ENCODE measurements at places on chromosomes 11 and 22. TPM values are rescaled to one million over a fixed set of nuclear protein-coding genes. Genes with fewer than 3 reads are reported as not detected.
A peak's percentile ranks its signal among the peaks of the same experiment; 100 is the strongest.

DNA sequence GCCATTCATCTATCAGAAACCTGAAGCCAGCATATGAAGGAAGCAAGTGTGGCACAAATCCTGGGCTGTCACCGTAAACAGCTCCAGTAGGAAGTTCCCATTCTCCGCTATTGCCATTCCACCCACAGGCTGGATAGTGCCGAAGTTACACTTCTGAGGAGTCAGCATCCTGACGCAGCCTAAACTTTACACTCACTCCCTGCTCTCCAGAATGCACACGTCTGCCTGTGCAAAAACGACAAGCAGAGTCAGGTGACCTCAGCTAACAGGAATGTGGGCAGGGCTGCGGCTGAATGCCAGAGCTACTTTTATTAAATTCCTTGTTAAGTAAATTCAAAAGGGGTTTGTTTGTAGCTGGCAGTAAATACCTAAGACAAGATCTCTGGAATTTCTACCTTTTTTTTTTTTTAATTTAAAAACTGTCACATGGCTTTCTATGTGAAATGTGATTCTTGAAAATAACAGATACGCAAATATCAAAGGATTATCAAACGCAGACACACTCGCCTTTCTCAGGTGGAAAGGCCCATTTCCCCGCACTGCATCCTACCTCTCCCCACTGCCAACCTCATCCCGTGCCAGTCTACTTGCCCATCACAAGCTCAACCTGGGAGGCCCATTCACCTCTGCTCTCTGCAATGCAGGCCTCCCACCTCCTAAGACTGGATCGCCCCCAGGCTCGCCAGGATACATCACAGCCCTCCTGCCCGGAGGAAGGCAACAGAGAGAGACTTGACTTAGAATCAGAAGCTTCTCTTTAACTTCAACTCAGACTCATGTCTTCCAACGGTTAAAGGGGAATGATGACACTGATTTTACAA lies 33.5 kb downstream of the NFRKB start:
- DNase-seq: peak; percentile 58

- DNase-seq: no peak
Observed at GRCh38 chr11:43573233-43573632, 107.3 kb upstream of the HSD17B12 start.

DNA sequence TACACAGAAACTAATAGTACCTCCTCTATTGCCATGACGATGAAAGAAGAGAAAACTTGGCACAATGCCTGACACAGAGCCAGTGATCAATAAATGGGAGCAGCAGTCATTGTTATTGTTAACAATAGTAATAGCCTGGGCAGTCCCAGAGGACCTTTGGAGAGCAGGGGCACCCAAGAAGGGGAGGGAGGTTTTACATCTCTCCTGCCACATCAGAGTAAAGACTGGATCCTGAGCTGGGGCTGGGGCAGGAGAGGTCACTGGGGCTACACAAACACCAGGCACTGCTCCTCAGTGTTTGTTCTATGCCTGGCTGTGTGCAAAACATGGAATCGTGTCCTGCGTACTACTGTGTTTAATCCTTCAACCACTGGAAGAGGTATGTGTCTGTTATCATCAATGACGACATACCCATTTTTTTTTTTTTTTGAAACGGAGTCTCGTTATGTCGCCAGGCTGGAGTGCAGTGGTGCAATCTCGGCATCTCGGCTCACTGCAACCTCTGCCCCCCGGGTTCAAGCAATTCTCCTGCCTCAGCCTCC lies 25.0 kb upstream of the CREB3L1 start:
- no peak for DNase-seq

DNA sequence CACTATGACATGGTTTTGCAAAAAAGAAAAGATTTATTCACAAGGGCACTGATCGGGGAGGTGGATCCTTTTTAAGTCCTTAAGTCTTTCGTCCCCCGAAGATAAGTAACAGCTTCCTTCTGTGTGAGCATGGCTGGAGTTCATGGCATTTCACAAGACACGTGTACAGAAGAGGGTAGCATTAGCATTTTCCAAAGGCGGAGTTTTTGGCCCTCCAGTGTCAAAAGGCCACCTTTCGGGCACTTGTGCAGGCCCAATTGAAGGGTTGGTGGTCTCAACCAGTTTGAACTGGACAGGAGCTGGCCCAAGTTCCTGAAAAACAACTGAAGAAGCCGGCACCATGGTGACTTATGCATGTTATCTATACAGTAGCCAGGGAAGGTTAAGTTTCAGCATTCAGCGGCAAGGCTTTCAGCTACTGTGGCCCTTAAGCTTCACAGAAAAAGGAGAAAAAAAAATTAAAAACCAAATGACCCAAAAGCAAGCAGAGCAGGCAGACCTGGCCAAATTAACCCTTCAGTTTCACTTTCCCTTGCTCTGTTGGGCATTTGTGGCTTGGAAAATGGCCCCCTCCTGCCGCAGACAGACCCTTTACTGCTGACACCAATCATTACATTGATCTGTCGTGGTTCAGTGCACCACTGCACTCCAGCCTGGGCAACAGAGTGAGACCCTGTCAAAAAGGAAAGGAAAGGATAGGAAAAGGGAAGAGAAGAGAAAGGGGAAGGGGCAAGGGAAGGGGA lies 18.7 kb downstream of the ZNF74 start:
- no peak for DNase-seq

DNA sequence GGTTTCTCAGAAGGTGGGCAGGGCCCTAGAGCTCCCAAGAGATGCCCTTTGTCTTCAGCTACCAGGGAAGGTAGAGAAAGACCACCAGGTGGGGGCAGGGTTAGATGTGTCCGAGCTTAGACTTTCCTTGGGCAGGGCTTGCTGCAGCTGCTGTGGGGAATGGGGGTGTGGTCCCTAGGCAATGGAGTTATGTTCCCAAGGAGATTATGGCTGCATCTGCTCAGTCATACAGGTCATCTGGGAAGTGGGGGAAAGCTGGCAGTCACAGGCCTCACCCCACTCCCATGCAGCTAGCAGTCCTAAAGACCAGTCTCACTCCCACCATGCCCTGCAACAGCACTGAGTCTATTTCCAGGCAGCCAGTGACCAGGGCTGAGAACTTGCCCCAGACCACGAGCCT lies 29.5 kb downstream of the MMP27 start:
- no peak for DNase-seq

GRCh38 chr22:37526376-37526775 lies 7.2 kb upstream of the CARD10 start:
- no peak for DNase-seq

Gene FOSL1
- 0.32 TPM for total RNA-seq

DNA sequence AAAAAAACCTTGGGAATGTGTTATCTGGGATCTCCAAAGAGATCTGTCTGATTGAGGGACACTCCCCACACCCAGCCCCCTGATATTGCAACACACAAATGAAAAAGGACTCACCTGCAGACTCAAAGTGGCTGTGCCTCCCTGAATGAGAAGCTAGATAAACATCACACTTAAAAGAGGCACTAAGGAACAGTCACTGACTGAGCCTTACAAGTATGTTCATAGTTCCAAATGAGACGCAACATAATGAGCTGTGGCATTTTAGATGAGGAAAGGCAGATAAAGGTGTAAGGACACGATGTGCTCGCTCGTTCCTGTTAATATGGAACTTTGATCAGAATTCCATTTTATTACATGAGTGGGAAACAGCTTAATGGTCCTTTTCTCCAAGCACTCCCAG lies 21.0 kb upstream of the CFAP300 start:
- no peak for DNase-seq

Gene FAR1
- 37.0 TPM for total RNA-seq

DNA sequence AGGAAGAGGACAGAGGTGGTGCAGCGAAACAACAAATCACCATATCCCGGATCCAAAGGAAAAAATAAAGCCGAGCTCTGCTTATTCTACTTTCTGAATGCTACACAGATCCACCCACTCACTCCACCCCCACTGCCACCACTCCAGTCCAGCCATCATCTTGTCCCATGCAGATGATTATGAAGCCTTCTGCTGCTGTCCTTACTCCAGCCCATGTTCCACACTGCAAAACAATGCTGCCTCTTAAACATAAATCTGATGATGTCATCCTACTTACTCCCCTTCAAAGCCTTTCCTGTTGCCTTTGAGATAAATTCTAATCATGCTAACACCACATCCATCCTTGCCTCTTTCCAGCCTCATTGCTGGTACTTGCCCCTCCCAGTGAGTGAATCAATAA lies 6.5 kb upstream of the DRD2 start:
- DNase-seq: no peak

Gene USH1C
- 1.3 TPM for total RNA-seq

DNA sequence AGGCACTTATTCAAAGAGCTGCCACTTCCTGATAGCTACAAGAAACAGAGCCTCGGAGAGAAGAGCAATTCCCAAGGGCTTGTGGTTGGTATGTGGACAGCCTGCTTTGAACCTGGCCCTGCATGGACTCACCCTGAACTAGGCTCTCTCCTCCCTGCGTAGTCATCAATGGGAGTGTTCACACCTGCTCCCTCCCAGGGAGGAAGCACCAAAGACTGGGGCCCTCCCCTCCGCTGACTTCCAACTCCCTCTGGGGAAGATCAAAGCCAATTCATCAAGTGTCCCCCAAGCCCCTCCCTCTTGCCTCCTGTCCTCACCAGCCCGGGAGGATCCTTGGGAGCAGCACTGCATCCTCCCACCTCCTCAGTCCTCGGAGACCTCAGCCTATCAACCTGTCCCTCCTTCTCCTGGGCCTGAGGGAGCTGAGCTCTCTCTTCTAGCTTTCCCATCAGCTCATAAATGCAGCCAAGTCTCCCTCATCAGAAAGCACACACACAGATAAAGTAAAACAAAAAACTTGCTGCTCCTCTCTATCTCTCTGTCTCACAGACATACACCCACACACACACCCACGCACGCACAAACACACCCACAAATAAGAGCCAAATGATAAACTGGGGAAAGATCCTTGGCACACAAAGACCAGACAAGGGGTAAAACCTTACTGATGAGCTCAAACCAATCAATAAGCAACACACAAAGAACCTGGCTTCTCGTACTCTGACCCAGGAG lies 3.3 kb downstream of the A4GALT start:
- no peak for DNase-seq

Gene LRRC74B
- not detected for total RNA-seq

Gene CLCF1
- 0.89 TPM for total RNA-seq

- DNase-seq: no peak
Observed at GRCh38 chr11:71310184-71310583, 57.8 kb upstream of the SHANK2 start.

DNA sequence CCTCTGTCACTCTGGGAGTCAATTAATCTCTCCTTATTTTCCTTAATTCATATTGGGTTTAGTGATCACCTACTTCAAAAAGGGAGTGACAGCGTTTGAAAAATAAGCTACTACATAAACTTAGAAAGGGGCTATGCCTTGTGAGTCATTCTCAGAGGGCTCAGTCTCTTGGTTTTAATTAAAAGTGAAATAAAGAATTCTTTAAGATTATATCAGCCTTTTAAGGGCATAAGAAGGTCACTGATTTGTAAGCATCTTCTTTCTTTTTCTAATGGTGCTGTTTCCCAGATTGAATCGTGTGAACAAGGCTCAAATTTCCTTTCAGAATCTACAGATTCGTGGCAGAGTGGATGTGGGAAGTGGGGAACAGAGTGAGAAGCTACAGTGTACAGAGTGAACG lies 636.2 kb upstream of the CCDC90B start:
- DNase-seq: no peak

GRCh38 chr11:65774525-65775306 lies 6.1 kb downstream of the AP5B1 start:
- no peak for DNase-seq

GRCh38 chr11:95279921-95280868 lies 49.2 kb upstream of the SESN3 start:
- DNase-seq: no peak

Gene ELFN2
- total RNA-seq: 0.05 TPM

GRCh38 chr11:64085906-64086257 lies 50.2 kb downstream of the FLRT1 start:
- DNase-seq: no peak

Gene VPS37C
- total RNA-seq: 15.8 TPM

DNA sequence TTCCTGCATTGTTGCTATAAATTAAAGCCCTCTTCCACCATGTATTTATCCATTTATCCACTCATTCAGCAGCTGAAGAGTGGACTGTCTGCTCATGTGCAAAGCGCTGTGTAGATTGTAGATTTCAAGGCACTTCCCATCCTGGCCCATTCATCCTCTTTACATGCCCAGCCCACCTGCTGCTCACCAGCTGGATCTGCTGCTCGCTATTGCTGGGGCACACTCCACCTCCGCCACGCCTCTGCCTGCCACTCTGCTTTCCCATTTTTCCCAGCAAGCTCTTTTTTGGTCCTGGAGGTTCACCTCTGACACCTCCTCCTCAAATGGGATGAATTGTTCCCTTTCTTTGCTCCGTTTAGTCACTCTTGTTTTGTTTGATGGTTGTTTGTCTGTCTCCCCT lies 48.3 kb downstream of the CEP164 start:
- no peak for DNase-seq

DNA sequence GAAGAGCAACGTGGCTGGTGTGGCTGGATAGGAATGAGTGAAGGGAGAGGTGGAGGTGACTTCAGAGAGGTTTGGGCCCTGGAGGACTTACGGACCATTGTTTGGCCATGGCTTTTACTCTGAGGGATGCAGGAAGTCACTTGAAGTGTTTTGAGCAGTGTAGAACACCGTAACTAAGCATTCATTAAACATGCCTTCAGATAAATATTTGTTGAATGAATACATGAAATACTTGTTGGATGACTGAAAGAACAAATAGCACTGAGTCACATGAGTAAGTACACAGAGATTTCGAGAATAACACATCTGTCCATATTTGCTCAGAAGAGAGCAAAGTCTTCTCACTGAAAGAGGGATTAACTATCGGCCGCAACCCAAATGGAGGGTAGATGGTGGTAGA lies 182.7 kb upstream of the SNX19 start:
- DNase-seq: no peak

DNA sequence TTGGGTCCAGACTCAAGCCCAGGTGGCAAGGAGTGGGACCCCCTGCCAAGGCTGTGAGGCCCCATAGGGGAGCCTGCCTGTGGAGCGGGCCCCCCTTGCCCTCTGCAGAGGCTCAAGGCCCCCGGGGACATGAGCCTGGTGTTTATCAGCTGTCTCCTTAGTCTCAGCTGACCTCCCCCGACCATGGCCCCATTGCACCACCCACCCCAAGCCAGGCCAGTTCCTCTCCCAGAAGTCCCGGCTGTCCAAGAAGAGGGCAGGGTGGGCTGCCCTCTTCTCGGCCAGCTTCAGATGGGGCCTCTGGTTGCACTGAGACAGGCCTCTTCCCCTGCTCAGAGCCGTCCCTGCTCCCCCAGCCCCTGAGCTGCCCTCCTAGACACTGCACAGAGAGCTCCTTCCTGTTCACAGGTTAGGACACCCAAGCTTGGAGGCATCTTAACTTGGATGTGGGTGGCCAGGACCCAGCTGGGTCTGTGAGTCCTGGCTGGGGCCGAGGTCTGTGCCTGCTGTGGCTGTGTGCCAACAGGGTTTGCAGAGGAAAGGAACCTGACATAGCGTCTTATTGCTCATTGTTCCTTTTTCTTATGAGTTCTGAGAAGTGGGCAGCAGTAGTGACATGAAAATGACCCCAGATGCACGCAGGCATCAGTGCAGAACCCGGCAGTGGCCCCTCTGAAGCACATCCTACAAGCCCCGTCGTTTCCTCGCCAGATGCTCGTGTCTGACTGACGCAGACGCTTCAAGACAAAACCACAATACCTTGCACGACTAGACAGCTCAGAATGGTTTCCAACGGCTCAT lies 5.4 kb downstream of the TRABD start:
- DNase-seq: peak; percentile 57

- no peak for DNase-seq
Observed at GRCh38 chr22:48644108-48644507, 1183.6 kb downstream of the BRD1 start.
